ENCODE measurements at places on chromosomes 3 and 15.

GRCh38 chr3:151630938-151631441 is 102.7 kb upstream of the AADACL2 start:
- no peak for DNase-seq

- DNase-seq, result no peak
Observed at GRCh38 chr15:99421172-99421656, 144.6 kb upstream of the MEF2A start.

GRCh38 chr3:150635526-150635925 is 32.4 kb downstream of the SELENOT start:
- DNase-seq, result no peak

DNA sequence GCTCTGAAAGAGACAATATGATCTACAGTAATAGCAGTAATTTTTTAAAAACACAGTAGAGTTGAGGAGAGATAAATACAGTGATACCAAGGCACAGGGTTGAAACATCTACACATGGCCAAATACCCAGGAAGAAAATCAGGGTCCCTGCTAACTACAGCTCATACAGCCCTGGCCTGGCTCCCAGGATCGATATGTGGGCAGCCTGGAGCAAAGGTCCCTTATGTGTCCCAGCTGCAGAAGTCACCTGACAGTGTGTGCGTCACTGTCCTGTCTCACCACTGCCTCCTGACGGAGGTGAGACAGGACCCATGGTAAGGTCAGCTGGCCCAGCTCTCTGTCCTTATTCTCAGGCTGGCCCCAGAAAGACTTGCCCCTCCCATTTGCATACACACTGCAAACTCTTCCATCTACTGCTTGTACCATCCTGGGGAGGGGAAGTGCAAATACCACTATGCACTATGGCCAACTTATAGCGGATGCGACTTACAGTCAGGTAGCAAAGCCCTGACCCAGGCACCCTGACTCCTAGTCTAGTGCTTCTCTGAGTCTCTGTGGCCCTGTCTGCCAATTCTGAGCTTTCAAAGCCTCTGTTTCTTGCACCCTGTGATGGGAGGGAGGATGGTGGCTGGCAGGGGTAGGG is 22.0 kb upstream of the BCL2L10 start:
- no peak for DNase-seq

GRCh38 chr15:63238796-63239195 is 38.6 kb upstream of the APH1B start:
- DNase-seq, result no peak

DNA sequence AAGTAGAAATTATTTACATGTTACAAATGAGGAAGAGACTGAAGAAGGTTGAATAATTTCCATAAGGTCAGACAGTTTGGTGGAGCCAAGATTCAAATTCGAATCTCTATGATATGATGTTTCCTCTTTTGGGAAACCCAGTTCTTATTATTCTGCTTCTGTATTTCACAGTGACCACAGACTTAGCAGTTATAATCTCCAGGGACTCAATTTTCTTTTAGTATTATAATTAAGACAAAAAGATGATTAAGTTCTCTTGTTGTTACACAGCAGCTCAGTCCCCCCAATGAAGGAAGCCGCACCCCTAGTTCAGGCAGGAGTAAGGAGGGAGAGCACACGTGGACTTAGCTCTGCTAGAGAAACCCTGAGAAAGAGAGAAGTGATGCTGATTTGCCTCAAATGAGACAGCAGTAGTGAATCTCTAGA is 130.6 kb downstream of the CCNL1 start:
- DNase-seq, result no peak

DNA sequence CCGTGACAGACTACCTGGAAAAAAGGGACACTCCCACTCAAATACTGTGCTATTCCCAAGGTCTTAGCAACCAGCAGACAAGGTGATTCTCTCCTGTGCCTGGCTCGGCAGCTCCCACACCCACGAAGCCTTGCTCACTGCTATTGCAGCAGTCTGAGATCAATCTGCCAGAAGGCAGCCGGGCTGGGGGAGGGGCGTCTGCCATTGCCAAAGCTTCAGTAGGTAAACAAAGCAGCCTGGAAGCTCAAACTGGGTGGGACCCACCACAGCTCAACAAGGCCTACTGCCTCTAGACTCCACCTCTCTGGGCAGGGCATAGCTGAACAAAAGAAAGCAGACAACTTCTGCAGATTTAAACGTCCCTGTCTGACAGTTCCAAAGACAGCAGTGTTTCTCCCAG is 128.4 kb upstream of the SETMAR start:
- no peak for DNase-seq

DNA sequence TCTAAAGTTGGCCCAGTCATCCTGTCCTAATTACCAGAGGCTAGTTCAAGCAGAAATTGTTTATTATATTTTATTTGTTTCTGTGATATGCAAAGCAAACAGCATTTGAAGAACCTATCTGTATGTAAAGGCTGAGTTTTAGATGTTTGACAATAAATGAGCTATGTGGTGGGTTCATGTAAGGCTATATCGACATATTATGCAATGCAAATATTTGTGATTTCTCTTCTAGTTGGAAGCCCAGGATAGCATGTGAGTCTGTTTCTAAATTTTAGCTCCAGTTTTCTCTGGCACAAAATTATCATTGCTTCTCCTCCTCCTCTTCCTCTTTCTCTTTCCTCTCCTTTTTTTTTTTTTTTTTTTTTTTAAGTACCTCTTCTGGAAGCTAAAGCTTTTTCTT is 263.2 kb upstream of the LMCD1 start:
- DNase-seq, result no peak

DNA sequence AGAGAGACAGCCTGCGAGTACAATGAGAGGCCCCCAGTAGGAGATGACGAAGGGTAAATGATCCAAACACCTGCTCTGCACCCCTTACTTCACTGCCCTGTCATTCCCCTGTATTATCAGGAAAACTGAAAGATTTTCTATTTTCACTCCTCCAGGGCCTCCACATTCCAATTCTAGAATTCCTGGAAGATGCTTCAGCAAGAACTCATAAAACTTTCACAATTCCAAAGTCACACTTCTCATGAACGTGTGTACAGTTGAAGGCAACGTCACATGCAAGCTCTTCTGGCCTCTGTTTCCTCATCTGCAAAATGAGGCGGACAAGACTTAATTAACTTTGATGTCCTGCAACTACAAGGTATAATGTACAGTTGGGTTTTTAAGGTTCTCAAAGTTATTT is 62.8 kb upstream of the SPATA12 start:
- DNase-seq, result no peak

DNA sequence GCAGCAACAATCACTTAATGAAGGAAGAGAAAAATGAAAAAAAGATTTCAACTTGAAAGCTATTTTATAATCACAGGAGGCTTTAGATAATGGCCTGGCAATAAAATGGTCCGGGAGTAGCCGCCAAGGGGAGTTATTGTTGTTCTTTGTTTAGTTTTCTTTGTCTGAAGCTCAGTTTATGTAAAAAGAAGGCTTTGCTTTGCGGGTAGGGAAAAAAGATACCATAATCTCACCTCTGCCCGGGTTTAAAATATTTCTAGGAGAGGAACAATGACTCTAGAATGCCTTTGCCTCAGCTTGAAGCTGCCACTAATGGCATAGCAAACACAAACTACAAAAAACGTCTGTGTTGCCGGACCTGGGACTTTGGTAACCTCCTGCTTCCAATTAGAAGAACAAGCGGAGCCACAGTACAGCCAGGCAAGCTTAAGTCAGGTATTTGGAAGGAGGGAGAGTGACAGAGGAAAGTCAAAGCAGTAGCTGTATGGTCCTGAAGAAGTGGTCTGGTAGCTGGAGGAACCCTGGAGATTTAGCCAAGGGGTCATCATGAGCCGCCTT is 764.5 kb downstream of the TUSC7 start:
- DNase-seq, result no peak

DNA sequence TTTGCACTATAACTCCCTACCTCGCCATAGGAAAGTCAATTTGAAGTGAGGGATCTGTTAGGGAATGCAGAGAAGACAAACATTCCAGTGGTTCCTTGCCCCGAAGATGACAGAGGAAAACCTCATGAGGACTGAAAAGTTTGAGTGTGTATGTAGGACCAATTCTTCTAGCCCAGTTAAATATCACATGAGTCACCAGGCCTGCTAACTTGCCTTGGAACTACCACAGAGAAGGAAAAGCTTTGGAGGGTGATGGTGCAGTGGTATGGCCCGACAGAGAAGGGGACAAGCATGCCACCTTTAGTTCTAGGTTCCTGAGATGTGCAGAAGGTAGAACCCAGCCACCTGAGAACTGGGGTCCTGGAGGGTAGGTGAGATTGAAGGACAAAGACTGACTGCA is 2.6 kb upstream of the UPK1B start:
- no peak for DNase-seq

GRCh38 chr15:34284937-34285336 is 52.6 kb downstream of the SLC12A6 start:
- no peak for DNase-seq

GRCh38 chr3:39935261-39935660 is 125.9 kb downstream of the MYRIP start:
- no peak for DNase-seq

DNA sequence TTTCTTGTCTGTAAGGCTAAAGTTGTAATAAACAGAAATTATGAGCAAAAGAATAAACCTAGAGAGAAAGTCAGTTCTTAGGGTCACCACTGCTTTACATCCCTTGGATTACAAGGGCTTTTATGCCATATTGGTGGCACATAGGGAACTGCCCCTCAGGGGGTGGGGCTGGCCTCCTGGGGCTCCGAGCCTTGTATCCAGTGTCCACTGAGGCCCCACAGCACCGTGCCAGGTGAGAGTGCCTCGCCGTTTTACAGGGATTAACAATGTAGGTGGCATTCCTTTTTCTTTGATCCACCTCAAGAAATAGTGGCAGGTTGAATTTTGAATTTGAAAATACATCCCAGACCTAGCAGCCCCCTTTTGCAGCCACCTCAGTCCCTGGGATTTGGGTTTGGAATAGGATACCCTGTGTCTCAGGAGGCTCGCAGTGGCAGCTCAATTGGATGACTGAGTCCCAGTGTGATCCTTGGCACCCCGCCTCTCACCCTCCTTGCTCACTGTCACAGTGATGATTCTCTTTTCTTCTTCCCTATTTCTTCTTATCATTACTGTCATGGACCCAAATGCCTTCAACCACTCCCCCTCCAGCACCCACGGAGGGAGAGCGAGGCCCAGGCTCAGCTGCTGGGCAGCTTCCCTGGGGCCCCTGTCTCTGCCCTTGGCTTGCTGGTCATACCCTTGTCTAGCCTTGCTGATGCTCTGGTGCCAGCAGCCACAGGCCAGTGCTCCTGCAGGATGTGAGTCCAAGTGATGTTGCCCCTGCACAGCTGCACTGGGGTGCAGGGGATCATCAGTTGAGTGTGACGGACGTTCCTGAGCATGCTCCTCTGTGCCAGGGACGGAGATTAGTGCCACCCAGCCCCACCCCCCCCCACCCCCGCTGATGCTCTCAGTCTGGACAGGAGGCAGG is 137.9 kb downstream of the DNAJB8 start:
- DNase-seq, result peak; percentile 13

GRCh38 chr3:65174713-65175112 is 486.9 kb upstream of the ADAMTS9 start:
- DNase-seq, result no peak

DNA sequence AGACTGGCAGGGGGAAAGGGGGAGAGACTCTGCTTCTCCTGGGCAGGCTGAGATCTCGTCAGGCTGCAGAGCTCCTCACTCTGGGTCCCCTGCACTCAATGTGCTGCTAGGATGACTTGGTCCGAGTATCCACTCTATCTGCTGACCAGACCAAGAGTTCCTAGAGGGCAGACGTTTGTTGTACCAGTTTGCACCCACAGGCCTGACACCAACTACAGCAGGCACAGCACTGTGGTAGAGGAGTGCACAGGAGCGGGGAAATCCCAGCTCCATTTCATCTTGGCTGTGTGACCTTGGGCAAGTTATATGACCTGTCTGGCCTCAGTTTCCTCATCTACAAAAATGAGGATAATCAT is 29.0 kb downstream of the CCDC12 start:
- DNase-seq, result no peak

DNA sequence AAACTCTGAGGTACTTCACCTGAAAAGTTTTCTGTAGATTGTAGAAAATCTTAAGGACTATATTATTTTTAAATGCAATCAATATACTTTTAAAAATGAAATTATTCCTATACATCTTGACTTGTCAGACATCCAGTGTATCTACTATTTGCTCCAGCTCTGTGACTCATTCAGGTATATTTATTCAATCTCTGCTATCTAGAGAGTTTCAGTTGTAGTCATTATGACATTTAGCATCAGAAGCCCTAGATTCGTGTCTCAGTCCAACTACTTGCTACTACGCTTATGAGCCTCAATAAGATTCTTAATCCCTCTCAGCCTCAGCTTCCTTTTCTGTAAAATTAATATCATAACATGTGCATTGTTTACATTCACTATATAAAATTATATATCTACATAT is 22.3 kb upstream of the EIF1B start:
- DNase-seq, result no peak

GRCh38 chr3:50320853-50321335 is 1.7 kb downstream of the HYAL2 start:
- DNase-seq, result peak; percentile 93

- DNase-seq, result no peak
Observed at GRCh38 chr3:101913168-101913567, 63.9 kb downstream of the NFKBIZ start.

DNA sequence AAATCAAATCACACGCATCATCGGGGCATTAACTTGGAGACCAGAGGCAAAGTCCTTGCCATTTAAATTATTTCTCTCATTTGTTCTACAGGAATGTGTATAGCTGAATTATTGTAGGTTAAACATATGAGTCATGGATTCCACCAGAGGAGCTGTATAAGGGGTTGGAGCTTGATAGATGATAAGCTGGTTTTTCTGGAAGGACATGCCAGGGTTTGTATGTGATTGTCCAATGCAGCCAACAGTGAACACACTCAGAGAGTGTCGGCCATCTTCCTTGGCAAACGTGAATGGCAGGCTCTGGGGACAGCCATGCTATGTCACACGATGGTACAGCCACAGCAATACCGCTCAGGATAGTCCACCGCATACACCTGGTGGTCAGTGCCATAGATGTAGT is 25.1 kb downstream of the SSUH2 start:
- DNase-seq, result no peak

- DNase-seq, result no peak
Observed at GRCh38 chr15:78797951-78798350, 13.3 kb downstream of the ADAMTS7 start.

GRCh38 chr3:106047221-106047620 is 178.4 kb upstream of the CBLB start:
- DNase-seq, result no peak

- no peak for DNase-seq
Observed at GRCh38 chr3:77620009-77620408, 580.1 kb downstream of the ROBO2 start.

DNA sequence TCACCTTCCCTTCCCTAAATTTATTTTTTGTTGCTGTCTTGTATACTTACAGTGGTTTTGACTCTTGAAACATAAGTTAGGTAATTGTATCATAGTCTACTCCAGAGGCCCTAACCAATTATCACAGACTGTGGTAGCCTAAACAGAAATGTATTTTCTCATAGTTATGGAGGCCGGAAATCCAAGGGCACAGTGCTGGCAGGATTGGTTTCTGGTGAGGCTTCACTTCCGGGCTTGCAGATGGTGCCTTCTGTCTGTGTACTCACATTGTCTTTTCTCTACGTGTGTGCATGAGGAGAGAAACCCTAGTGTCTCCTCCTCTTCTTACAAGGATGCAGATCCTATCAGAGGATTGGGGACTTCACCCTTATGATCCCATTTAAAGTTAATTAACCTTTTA is 290.2 kb upstream of the KCNMB2 start:
- DNase-seq, result no peak

GRCh38 chr3:108222853-108223565 is 785 bp upstream of the IFT57 start:
- DNase-seq, result no peak

GRCh38 chr3:108472001-108472591 is 38.3 kb downstream of the MYH15 start:
- no peak for DNase-seq

- DNase-seq, result no peak
Observed at GRCh38 chr15:79086814-79087213, 3.8 kb downstream of the RASGRF1 start.
